ENCODE measurements at places on chromosomes 11 and 22. TPM values are rescaled to one million over a fixed set of nuclear protein-coding genes. Genes with fewer than 3 reads are reported as not detected.

- H3K4me3 ChIP-seq, result no peak overlapping the region
- no peak overlapping the region for H3K27ac ChIP-seq
- H3K4me1 ChIP-seq, result no peaks in the 10 kb centered on the region
- H3K27me3 ChIP-seq, result no peaks in the 10 kb centered on the region
Measured at GRCh38 chr22:44293876-44294275, 18.9 kb downstream of the SHISAL1 start.

DNA sequence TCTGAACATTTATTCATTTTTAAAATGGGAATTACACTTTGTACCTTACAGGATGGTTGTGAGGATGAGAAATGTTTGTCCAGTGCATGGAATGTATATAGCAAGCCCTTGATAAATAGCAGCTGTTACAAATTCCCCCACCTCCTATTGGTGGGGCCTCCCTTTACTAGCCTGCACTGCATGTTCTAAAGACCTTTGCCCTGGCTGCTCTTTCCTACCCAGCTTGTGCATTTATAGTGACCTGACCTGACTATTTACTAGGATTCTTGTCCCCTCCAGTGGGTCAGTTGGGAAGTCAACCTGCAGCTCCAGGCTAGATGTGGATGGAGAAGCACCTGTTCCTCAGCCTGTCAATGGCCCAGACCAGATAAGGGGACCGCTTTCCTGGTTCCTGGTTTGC is 180.3 kb downstream of the HIPK3 start:
- DNase-seq, result no peak
- H3K27me3 ChIP-seq, result no peaks in the 10 kb centered on the region
- no peaks in the 10 kb centered on the region for H3K36me3 ChIP-seq
- H3K4me1 ChIP-seq, result no peaks in the 10 kb centered on the region
- H3K4me3 ChIP-seq, result no peak overlapping the region

- no peak overlapping the region for H3K4me3 ChIP-seq
- DNase-seq, result no peak
- no peak overlapping the region for H3K27ac ChIP-seq
- H3K27me3 ChIP-seq, result no peaks in the 10 kb centered on the region
Measured at GRCh38 chr11:132859306-132859705, 673.0 kb downstream of the OPCML start.

DNA sequence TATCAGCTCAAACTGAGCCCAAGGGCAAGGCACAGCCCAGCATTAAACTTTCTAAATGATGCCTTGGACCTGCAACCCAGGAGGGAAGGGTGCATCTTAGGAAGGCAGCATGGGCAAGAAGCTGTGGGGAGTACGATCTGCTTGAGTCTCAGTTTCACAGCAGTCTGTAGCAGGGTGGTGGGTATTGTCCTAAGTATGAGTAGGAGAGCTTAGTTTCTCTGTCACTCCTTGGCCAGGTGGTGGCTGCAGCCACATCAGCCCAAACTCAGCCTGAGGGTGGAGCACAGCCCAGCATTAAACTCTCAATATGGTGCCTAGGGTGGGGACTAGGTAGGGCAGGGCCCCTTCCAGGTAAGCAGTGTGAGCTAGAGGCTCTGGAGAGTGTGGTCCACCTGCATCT is 85.5 kb downstream of the ACER3 start:
- H3K27me3 ChIP-seq, result no peaks in the 10 kb centered on the region
- no peak overlapping the region for H3K27ac ChIP-seq
- no peaks in the 10 kb centered on the region for H3K4me1 ChIP-seq
- H3K4me3 ChIP-seq, result no peak overlapping the region

DNA sequence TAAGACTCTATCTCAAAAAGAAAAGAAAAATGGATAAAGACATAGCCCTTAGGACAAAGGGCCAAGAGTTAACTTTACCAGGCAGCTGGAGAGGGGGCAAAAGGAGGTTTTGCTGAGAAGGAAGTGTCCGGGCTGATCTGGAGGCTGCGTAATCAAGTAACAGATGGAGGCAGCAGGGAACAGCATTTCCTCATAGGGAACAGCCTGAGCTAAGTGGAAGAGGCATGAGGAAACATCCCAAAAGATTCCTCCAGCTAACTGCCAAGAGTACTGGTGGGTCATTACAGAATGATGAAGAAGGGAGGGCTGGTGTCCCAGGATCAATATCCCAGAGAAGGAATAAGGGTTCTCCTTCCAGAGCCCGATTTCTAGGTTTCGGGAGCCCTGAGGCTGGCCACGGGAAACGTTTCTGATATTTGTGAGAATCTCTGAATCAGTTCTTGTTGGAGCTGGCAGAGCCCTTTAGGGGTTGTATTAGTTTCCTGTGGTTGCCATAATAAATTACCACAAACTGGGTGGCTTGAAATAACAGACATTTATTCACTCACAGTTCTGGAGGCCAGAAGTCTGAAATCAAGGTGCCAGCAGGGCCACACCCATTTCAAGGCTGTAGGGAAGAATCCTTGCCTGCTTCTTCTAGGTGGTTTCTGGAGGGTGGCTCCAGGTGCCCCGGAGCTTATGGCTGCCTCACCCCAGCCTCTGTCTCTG is 21.2 kb downstream of the LIF start:
- no peak for DNase-seq
- no peaks in the 10 kb centered on the region for H3K36me3 ChIP-seq
- H3K4me1 ChIP-seq, result no peaks in the 10 kb centered on the region
- peaks cover 8% of the 10 kb centered on the region for H3K27me3 ChIP-seq
- H3K27ac ChIP-seq, result no peak overlapping the region

GRCh38 chr11:40306938-40307548 is 1152.4 kb downstream of the LRRC4C start:
- no peaks in the 10 kb centered on the region for H3K36me3 ChIP-seq
- no peak overlapping the region for H3K4me3 ChIP-seq
- DNase-seq, result no peak
- no peak overlapping the region for H3K27ac ChIP-seq

DNA sequence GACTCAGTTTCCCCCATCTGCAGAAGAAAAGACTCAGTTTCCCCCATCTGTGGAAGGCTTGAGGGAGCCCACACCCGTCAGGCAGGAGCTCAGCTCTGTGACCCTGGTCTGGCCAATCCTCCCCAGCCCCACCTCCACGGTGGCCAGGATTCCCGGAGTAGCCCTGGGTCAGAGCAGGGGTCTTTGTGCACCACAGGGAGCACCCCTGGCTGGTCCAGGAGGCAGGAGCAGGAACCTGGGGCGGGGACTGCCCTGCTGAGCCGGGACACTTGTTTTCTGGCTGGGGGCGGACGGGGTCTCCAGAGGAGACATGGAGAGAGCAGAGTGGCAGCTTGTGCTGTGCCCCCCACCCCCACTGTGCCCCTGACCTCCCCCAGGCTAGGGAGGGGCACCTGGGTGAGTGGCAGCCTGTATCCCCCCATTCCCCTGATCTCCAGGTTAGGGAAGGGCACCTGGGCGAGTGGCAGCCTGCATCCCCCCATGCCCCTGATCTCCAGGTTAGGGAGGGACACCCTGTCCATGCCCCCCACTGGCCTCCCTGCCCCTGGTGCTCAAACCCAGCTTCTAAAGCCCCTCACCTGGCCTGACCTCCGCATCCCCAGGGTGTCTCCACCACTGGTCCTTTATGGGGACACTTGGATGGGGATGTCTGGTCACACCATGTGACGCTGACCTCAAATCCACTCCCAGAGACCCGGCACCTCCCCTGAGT is 18.8 kb downstream of the IL17REL start:
- H3K4me3 ChIP-seq, result no peak overlapping the region
- H3K4me1 ChIP-seq, result peaks cover 15% of the 10 kb centered on the region
- DNase-seq, result no peak
- H3K36me3 ChIP-seq, result no peaks in the 10 kb centered on the region

DNA sequence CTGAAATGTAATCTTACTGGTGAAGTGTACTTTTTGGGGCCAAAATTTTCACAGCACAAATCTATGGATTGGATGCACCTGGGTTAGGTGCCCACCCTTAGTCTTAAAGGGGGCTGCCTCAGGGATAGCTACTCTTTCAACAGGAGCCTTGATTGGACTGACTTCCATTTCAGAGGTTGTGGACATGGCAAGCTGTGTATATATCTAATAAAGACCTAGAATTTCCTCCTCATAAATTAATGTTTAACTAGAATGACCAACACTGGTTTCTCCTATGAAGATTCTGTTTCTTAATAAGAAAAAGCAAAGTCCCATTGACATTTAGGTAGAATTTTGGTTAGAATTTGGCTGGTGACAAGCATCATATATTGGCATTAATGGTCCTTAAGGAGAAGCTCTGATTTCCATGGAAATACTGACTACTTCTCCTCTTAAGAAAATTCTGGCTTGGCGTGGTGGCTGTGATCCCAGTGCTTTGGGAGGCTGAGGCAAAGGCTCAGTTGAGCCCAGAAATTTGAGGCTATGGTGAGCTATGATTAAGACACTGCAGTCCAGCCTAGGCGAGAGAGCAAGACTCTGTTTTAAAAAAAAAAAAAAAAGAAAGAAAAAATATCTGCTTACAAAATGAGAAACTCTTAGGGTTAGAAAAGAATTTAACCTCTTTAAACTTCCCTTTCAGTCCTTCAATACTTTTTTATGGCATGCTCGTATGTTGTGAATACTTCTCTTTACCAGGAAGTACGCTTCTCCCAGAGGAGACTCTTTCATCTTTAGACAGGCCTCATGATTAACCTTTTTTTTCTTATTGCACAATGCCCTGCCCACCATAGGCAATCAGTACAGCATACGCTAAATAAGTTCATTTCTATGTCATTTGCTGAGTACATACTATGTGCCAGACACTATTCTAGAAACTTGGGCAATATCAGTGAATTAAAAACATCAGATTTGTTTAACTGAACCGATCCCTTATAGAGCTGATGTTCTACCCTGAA is 77.2 kb downstream of the PRR5L start:
- no peaks in the 10 kb centered on the region for H3K27me3 ChIP-seq
- H3K36me3 ChIP-seq, result no peaks in the 10 kb centered on the region
- DNase-seq, result no peak
- H3K27ac ChIP-seq, result peak overlapping the region; percentile 82

GRCh38 chr11:118909619-118910308 is 16.0 kb downstream of the BCL9L start:
- peak overlapping the region; percentile 100 for H3K27ac ChIP-seq
- DNase-seq, result no peak
- no peaks in the 10 kb centered on the region for H3K27me3 ChIP-seq
- H3K36me3 ChIP-seq, result no peaks in the 10 kb centered on the region
- H3K4me1 ChIP-seq, result peaks cover 67% of the 10 kb centered on the region
- H3K4me3 ChIP-seq, result peak overlapping the region; percentile 16

- H3K36me3 ChIP-seq, result no peaks in the 10 kb centered on the region
- no peak overlapping the region for H3K27ac ChIP-seq
- no peak for DNase-seq
Measured at GRCh38 chr11:95907476-95907875, 16.4 kb downstream of the MTMR2 start.

DNA sequence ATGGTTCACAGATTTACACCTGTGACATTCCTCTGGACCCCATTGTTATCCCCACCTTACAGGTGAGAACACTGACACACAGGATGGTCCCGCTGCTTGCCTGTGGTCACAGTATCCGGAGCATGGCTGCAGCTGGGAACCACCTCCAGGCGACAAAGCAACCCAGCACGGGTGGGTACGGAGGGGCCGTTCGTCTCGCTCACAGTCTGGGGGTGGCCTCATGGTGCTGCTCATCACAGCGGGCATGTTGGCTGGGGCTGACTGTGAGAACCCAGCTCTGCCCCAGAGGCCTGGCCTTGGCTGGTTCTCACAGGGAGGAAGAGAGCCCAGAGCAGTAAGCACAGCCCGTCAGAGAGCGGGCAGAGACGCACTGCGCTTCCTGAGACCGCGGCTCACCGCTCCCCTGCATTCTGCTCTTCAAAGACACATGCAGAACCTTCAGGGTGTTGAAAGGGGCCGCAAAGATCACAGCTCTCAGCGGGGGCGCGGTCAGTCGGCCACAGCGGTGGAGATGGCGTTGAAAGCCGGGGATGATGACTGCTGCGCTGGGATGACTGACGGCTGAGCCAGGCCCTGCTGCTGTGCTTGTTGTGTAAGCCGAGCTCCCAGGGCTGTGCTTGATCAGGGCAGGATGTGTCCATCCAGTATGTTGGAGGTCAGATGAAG is 423.0 kb downstream of the BRD1 start:
- no peak for DNase-seq
- H3K27me3 ChIP-seq, result peaks cover 3% of the 10 kb centered on the region
- H3K36me3 ChIP-seq, result no peaks in the 10 kb centered on the region
- H3K27ac ChIP-seq, result no peak overlapping the region
- no peaks in the 10 kb centered on the region for H3K4me1 ChIP-seq

- no peaks in the 10 kb centered on the region for H3K27me3 ChIP-seq
- H3K27ac ChIP-seq, result no peak overlapping the region
- no peaks in the 10 kb centered on the region for H3K4me1 ChIP-seq
- no peak for DNase-seq
Measured at GRCh38 chr11:127395034-127395433, 394.5 kb upstream of the KIRREL3 start.

GRCh38 chr11:108635106-108635505 is 29.8 kb upstream of the DDX10 start:
- no peak overlapping the region for H3K4me3 ChIP-seq
- no peaks in the 10 kb centered on the region for H3K27me3 ChIP-seq
- H3K4me1 ChIP-seq, result no peaks in the 10 kb centered on the region

DNA sequence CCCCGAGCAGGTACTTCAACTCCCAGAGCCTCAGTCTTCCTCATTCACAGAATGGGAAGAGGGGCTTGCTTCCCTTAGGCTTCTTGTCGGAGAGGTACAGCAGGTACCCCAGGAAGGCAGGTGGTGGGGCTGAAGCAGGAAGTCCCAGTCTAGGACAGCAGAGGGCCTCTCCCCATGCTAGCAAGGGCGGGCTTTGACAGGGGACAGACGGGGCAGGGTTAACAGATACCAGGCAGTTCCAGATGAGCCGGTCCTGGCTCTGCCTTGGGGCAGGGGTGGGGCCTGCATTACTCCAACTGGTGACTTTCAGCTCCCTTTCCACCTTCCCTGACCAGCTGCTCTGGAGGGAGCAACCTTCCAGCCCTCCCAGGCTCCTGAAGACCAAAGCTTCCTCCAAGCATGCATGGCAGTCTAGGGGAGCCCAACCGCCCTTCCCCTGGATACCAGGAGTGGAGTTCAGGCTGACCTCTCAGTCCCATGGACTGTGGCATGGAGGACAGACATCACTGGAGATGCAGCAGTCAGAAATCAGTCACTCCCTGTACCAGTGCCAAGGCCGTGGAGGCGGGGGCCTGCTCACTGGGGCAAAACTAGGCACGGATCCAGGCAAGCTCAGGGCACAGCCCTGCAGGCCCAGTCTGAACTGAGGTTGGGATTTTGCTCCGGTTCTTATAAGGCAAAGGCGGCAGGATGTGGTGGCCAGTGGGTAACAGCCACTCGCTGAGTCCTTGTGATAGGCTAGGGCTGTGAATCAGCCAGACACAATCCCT is 60.5 kb downstream of the NAT10 start:
- DNase-seq, result no peak
- H3K4me3 ChIP-seq, result no peak overlapping the region
- no peaks in the 10 kb centered on the region for H3K36me3 ChIP-seq
- H3K27me3 ChIP-seq, result no peaks in the 10 kb centered on the region
- H3K4me1 ChIP-seq, result no peaks in the 10 kb centered on the region

GRCh38 chr11:1388763-1389102 is 1.0 kb upstream of the BRSK2 start:
- peaks cover 8% of the 10 kb centered on the region for H3K4me1 ChIP-seq
- H3K27ac ChIP-seq, result no peak overlapping the region
- peak overlapping the region; percentile 42 for H3K4me3 ChIP-seq
- DNase-seq, result no peak
- H3K27me3 ChIP-seq, result peaks cover 59% of the 10 kb centered on the region

The KCNJ1 gene
- not detected for total RNA-seq

The INPP5J gene
- 51.2 TPM for total RNA-seq

The KIAA1671 gene
- total RNA-seq, result 162 TPM

The CDC42BPG gene
- 32.6 TPM for total RNA-seq

The SEPTIN5 gene
- total RNA-seq, result 3.6 TPM

The NCF4 gene
- total RNA-seq, result 9.4 TPM

The OR2D2 gene
- total RNA-seq, result 0.64 TPM

The CASP12 gene
- total RNA-seq, result not detected

The FBLN1 gene
- total RNA-seq, result 84.8 TPM

All from transverse colon (tissue), 4 donors.